ENCODE measurements at places on chromosomes 12 and 14. TPM values are rescaled to one million over a fixed set of nuclear protein-coding genes. Genes with fewer than 3 reads are reported as not detected.

TAS2R10 gene
- total RNA-seq, result 0.60 TPM

LBHD2 gene
- not detected for total RNA-seq

RPL10L gene
- total RNA-seq, result not detected

B4GALNT3 gene
- total RNA-seq, result 1.6 TPM

POTEG gene
- total RNA-seq, result not detected

MGP gene
- total RNA-seq, result 532 TPM

PZP gene
- not detected for total RNA-seq

VRK1 gene
- total RNA-seq, result 37.3 TPM

OR4K2 gene
- 0.62 TPM for total RNA-seq

NELL2 gene
- 76.0 TPM for total RNA-seq

TAS2R30 gene
- total RNA-seq, result 3.7 TPM

IL26 gene
- total RNA-seq, result not detected

DPY19L2 gene
- 27.1 TPM for total RNA-seq

TMPRSS12 gene
- 0.13 TPM for total RNA-seq

ANO4 gene
- 2.5 TPM for total RNA-seq

KRT82 gene
- not detected for total RNA-seq

NANOG gene
- 1.3 TPM for total RNA-seq

FOXN4 gene
- 0.46 TPM for total RNA-seq

DAO gene
- 0.37 TPM for total RNA-seq

KRT6C gene
- not detected for total RNA-seq

ABHD12B gene
- total RNA-seq, result 0.75 TPM

KRT79 gene
- total RNA-seq, result not detected

CLEC7A gene
- 0.92 TPM for total RNA-seq

TMEM179 gene
- 12.4 TPM for total RNA-seq
